Ammon's horn (tissue), 1 donor: ENCODE measurements at places on chromosomes 6 and 20.

DNA sequence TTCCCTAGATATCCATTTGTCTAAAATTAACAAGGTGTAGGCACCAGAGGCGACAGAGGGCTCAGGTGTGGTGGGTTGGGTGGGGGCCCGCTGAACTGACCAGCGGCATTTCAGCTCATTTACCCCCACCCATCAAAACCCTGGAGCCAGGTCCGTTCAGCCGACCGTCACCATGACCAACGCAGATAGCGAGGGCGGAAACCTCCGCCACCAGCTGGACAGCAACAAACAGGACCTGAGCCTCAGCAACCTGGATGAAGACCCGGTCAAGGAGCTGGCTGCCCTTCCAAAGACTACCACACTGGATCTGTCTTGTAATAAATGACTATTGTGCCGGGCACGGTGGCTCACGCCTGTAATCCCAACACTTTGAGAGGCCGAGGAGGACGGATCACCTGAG, 120.8 kb upstream of the LGSN start:
- DNase-seq = no peak

DNA sequence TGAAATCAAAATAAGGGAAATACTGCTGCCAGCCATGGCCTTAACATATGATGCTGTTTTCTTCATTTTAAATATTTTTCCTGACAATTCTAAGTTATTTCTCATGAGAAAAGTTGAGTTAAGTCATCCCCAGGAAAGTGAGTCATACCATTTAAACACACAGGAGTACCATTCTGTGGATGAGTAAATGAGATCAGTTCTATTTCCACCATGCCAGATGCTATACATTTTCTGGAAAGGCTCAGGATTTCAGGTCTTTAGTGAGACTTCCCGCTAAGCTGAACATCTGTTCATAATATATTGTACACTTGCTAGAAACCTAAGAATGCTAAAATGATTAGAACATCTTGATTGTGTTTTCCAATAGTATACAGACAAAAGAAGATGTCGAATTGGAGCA, 256.2 kb upstream of the MANEA start:
- no peak for DNase-seq

GRCh38 chr20:20495729-20496503, 128.0 kb downstream of the INSM1 start:
- no peak for DNase-seq

DNA sequence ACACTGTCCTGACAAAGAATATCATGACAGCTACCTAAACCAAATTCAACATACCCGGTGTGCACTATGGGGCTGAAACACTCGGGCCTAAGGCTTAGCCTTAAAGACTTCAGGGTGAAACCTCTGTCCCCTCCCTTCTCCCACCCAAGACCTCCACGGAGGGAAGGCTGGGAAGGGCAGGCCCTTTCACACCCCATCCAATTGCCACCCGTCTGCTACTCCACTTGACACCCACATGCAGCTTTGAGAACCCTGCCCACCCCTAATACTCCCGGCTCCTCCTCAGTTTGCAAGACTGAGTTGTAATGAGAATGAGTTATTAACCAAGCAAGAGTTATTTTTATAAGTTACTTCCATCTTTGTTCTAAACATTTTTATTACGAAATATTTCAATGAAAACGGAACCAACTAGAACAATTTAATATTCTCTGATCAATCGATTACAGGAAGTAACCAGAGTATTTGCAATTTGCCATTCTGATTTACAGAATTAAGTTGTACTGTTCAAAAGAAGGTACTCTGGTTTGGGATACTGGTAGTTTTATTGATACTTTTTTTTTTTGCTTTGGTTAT, 3.7 kb downstream of the TAF4 start:
- no peak for DNase-seq

- DNase-seq = no peak
Observed at GRCh38 chr6:37589941-37590340, 90.2 kb upstream of the CCDC167 start.
